ENCODE measurements at places on chromosomes 6 and 20.

DNA sequence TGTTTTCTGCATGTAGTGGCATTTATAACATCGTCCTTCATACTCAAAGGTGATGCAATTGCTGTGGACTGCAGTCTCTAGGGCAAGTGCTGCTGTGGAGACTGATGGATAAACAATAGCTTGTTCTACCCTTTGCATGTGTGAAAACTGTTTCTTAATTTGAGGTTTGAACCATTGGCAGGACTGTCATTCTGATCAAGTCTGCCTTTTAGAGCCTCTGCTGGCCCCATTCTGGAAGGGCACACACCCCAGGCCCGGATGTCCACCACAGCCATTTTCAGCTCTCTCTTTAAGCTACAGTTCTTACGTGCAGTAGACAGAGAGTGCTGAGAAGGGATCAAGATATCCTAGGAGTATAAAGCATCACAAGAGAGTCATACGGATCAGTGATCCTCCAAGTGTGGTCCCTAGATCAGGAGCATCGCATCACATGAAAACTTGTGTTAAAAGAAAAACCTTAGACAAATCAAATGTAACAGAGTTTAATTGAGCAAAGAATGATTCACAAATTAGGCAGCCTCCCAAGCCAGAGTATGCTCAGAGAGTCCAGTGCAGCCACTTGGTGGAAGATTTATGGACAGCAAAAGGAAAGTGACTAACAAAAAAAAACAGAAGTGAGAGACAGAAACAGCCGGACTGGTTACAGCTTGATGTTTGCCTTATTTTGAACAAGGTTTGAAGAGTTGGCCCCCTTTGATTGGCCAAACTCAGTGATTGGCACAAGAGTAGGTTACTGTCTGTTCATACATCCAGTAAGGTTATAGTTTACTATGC lies 52.0 kb downstream of the FRK start:
- DNase-seq: peak; percentile 80

DNA sequence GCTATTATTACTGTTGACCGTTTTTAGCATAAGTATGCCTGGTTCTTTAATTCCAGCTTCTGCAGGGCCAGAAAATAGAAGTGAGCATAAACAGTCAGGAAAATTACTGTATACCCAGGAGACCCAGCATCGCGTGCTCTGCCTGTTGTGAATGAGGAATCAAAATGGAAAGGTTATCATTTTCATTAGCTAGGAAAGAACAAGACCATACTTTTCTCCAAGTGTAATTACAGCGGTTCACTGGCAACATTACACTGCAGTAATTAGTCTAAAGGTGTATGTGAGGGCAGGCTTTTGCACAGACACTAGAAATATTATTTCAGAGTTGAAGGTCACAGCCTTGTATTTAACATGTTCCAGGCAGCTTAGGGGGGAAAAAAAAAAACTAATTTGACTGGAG lies 403.8 kb upstream of the SOX4 start:
- no peak for DNase-seq

DNA sequence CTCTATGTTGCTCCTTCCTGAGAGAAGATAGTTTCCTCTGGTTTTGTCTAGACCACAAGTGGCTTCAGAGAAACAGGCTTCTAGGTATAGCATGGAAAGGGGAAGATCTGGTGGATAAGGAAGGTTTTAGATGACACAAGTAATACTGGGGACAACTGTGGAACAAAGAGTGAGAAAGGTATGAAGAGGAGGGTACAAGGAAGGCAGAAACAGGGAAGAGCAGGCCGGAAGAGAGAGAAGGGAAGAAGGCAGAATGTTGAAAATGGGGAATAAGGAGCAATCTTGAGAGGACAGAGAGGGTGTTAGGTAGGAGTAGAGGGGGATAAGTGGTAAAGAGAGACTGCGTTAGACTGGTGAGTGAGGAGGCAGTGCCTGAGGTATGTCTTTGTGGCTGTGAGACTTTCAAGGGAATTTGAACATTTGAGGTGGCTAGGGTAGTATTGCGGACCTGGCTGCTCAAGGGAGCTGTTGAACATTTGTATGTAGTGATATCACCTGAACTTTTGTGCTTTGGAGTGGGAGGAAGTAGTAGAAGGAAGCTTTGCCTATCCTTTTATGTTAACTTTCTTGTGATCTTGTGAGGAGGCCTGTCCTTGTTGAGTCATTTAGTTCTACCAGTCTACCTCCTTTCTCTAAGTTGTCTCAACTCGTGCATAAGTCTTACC lies 69.5 kb downstream of the FOXO3 start:
- DNase-seq: no peak

GRCh38 chr6:21429291-21429690 lies 164.3 kb upstream of the SOX4 start:
- no peak for DNase-seq

DNA sequence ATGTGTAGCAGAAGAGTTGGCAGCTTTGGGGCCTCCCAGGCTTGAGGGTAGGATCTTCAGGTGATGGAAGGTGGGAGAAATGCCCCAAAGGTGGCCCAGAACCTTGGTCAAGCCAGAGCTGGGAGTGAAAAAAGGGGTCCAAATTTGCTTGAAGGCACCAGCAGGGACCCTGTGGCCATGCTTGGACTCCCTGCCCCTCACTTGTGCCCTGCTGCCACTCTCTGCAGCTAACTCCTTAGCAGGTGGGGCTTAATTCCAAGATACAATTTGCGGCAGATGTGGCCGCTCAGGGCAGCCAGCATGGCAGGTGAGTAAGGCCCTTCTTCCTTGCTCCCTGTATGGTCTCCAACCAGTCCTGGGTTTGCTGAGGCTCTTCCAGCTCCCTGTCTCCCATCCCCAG lies 285.0 kb upstream of the RNF24 start:
- no peak for DNase-seq

GRCh38 chr6:153081914-153082313 lies 49.2 kb downstream of the RGS17 start:
- DNase-seq: no peak

GRCh38 chr20:59074456-59074855 lies 31.9 kb upstream of the PRELID3B start:
- DNase-seq: peak; percentile 51

- no peak for DNase-seq
Measured at GRCh38 chr20:57679113-57679512, 30.7 kb downstream of the PMEPA1 start.

DNA sequence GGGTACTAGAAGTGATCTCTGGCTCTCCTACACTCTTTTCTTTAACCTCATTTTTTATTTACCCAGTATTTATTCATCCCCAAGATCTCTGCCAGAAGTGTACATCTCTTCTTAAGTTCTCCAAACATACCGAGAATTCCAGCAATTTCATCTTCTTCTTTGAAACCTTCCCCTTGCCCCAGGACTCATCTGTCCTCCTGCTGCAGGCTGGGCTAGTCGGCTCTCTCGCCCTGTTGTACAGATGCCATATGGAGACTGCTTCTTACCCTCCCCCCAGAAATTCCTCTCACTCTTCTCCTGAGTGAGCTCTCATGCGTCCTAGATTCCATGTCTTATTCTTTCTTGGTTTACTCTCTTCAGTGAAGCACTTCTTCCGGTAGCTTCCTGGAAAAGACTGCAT lies 21.9 kb upstream of the PNRC1 start:
- no peak for DNase-seq

GRCh38 chr20:54165803-54166202 lies 8.0 kb downstream of the CYP24A1 start:
- DNase-seq: no peak

DNA sequence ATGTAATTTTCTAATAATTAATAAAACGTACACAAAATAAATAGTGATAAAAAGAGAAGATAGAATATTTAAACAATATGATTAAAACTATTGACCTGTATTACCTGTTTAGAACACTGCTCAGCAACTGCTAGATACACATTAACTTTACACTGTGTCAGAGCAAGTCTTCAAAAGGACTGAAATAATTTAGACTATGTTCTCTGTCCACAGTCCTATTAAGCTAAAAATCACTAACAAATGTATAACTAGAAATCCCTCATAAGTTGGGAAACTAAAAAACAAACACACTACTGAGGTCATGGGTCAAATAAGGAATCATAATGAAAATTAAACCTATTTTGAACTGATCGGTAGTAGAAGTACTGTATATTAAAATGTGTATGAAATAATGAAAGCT lies 181.7 kb downstream of the QKI start:
- no peak for DNase-seq

- peak; percentile 71 for DNase-seq
Measured at GRCh38 chr6:6546318-6547109, 42.0 kb upstream of the LY86 start.

DNA sequence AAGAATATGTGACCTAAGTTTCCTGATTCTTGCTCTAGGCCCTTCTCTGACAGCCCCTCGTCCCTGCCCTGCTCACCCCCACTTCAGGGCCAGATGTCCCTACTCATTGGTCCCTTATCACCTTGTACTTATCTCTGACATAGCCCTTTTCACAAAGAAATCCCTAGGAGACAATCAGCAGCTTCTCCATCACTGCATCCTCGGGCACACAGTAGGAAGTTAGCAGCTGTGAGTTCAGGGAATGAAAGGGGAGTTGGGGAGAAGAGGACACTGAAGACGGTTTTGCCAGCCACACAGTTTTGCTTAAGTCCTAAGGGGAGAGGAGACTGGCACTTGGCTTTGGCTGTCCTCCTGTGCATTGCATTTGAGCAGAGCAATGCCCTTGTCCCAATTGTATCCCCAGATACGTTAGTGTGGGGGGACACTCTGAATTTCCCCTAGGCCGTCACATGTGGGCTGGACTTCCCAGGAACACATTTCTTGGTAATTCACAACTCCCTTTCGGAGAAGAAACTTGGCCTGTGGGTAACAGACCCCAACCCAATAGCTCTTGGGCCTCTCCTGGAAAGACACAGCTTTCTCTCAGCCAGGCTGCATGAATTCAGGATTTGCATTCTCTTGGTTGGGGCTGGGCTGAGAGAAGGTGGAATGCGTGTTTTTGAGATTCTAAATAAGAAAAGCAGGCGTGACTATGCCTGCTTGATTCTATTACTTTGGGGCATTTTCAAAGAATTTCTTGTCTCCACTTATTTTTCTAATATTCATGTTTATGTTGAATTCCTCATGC lies 177.6 kb downstream of the UST start:
- no peak for DNase-seq

GRCh38 chr6:32977272-32977952 lies 9.0 kb downstream of the BRD2 start:
- DNase-seq: no peak

DNA sequence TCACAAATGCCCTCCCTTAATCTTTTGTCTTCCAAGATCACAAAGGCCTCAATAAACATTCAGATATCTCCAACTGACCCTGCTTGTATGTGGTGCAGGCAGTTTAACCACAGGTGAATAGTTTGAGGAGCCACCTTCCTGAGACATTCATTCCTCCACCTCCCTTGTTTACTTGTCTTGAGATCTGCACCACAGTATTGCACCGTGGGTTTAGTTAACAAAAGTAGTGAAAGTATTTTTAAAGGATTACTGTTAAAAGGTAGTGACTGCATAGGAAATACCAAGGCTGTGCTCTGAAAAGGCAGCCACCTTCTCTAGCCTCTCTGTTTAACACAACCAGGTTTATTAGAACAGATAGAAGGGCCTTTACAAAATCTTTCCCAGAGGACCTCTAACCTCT lies 46.5 kb downstream of the SESN1 start:
- DNase-seq: no peak

DNA sequence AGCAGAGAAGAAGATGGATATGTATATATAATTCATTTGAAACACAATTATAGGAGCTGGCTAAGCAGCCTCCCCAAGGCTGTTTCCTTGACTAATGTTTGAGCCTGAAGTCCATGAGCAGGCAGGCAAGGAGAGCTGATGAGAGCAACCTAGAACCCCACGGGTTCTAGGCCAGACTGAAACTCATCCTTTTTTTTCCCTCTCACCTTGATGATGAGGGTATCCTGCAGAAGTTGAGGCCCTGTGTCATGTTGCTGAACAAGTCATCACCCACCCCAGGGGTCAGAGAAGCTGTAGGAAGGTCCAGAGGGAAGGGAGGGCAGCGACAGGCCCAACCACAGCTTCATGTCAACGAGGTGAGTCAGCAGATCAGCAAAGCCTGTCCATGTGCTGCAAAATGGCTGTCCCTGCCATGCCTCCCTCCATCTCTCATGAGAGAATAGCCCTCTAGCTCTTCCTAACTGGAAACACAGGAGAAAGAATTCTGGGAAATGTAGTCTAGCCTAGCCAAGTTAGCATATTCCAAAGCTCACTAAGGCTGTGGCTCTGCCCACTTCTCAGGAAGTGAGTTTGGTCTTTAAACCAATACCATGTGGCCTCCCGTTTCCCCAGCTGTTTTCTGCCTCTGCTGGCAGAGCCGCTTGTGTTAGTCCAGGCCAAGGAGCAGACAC lies 91.3 kb upstream of the DTNBP1 start:
- peak; percentile 51 for DNase-seq

- DNase-seq: no peak
Measured at GRCh38 chr20:56631990-56632327, 2.9 kb downstream of the TFAP2C start.

- DNase-seq: no peak
Measured at GRCh38 chr6:70103798-70104197, 199.1 kb downstream of the COL9A1 start.

- no peak for DNase-seq
Measured at GRCh38 chr6:41460742-41461336, 85.3 kb upstream of the FOXP4 start.

DNA sequence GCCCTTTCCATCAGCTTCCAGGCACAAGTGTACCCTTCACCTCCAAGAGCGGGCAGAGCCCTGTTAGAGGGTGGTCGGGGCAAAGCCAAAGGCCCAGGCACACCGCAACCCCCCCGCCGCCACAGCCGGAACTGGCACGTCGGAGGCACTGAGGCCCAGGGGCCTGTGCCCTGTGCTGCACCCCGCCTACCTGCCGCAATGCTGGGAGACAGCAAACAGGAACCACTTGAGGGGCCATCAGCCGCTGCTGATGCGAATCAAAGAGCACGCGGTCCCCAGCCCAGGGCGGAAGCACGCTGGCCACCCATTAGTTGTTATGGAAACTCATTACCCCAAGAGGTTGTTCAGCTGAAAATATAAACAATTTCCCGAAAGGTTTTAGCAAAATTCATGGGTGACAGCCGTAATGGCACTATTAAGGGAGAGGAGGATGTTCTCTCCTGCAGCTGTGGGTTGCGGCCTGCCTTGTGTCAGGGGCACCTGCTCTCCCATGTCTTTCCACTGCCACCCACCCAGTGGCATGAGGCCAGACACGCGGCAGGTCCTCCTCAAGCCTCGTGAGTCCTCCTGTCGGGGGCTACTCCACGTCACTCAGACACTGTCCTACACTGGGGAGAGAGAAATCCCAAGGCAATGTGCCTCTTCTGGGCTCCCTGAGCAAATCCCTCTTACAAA lies 65.3 kb downstream of the EDN3 start:
- no peak for DNase-seq

GRCh38 chr20:41140226-41141133 lies 3.1 kb downstream of the PLCG1 start:
- no peak for DNase-seq
